ENCODE measurements at places on chromosomes 5 and 9. TPM values are rescaled to one million over a fixed set of nuclear protein-coding genes. Genes with fewer than 3 reads are reported as not detected.

The HSPB3 gene
- not detected for total RNA-seq

The ZNF462 gene
- total RNA-seq, result 0.35 TPM

The SPINK1 gene
- total RNA-seq, result not detected

The TMEM252 gene
- not detected for total RNA-seq

DNA sequence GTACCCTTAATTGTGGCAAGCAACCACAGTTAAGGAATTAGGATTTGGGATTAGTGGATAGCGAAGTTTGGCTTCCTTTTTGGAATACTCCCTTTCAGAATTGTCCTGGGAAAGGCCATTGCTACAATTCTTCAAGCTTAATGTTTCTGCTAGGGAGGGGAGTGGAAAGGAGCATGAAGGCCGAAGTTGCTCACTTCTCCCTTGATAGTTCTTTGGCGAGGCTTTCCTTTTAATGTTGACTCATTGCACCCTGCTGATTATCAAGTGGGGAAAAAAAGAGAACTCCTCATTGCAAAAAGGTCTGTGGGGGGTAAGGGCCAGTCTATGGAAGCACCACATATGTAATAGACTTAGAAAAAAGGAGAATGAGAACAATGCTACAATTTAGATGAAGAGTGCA, 30.7 kb downstream of the GRIN3A start:
- no peak overlapping the region for H3K4me3 ChIP-seq
- H3K27me3 ChIP-seq, result no peaks in the 10 kb centered on the region
- H3K4me1 ChIP-seq, result peaks cover 3% of the 10 kb centered on the region
- no peak overlapping the region for H3K27ac ChIP-seq
- no peak for DNase-seq
- H3K36me3 ChIP-seq, result no peaks in the 10 kb centered on the region

DNA sequence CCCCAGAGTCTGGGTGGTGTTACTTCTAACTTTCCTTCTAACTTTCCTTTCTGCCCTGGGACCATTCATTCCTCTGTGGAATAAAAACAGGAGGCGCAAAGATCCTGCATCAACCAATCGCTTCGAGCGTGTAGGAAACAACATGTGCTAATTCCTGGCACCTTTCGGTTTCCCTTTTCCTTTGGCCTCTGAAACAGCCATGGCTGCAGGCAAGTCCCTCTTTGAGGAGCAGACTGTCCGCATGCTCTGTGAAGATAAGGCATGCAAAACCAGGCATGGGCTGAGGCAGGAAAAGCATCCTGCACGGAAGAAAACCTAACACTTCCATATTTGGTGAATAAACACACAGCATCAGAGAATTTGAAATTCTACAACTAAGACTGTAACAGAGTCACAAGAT, 128.3 kb downstream of the HSD17B3 start:
- H3K4me1 ChIP-seq, result no peaks in the 10 kb centered on the region
- no peak for DNase-seq
- no peaks in the 10 kb centered on the region for H3K27me3 ChIP-seq
- no peak overlapping the region for H3K27ac ChIP-seq
- no peaks in the 10 kb centered on the region for H3K36me3 ChIP-seq

GRCh38 chr5:1152156-1152555, 40.3 kb upstream of the SLC12A7 start:
- H3K4me3 ChIP-seq, result no peak overlapping the region
- peak; percentile 42 for DNase-seq
- peaks cover 59% of the 10 kb centered on the region for H3K4me1 ChIP-seq
- peak overlapping the region; percentile 73 for H3K27ac ChIP-seq

GRCh38 chr9:71303351-71303750, 181.9 kb upstream of the TRPM3 start:
- H3K27me3 ChIP-seq, result peaks cover 2% of the 10 kb centered on the region
- no peak overlapping the region for H3K4me3 ChIP-seq
- no peaks in the 10 kb centered on the region for H3K36me3 ChIP-seq

- peaks cover 16% of the 10 kb centered on the region for H3K27me3 ChIP-seq
- H3K4me3 ChIP-seq, result no peak overlapping the region
- H3K36me3 ChIP-seq, result no peaks in the 10 kb centered on the region
- H3K4me1 ChIP-seq, result peaks cover 22% of the 10 kb centered on the region
These were observed 3.6 kb downstream of the FGF18 start for GRCh38 chr5:171422902-171423663.

DNA sequence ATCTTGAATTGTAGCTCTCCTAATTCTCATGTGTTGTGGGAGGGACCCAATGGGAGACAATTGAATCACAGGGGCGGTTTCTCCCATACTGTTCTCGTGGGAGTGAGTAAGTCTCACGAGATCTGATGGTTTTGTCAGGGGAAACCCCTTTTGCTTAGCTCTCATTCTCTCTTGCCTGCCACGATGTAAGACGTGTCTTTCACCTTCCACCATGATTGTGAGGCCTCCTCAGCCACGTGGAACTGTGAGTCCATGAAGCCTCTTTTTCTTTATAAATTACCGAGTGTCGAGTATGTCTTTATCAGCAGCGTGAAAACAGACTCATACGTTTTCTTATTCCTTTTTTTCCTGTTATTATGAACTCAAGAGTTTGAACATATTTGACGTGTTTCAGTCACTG, 39.1 kb downstream of the RETREG1 start:
- DNase-seq, result no peak
- H3K4me1 ChIP-seq, result no peaks in the 10 kb centered on the region
- no peaks in the 10 kb centered on the region for H3K36me3 ChIP-seq
- H3K4me3 ChIP-seq, result no peak overlapping the region
- no peaks in the 10 kb centered on the region for H3K27me3 ChIP-seq

DNA sequence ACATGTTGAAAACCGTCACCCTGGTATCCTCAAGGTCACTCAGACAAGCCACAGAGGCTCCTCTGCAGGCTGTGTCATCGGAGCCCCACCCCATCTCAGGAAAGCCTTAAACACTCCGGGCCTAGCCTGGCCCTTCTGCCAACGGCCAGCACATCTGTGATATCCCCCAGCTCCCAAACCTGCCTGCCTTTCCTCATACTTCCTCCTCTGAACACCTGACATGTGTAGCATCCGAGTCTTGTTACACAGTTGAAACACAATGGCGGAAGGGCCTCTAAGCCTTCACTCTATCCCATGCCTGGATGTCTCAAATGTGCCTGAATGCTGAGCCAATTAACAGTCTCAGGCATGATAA, 32.9 kb upstream of the TGFBR1 start:
- H3K27ac ChIP-seq, result no peak overlapping the region
- DNase-seq, result no peak
- no peak overlapping the region for H3K4me3 ChIP-seq
- no peaks in the 10 kb centered on the region for H3K36me3 ChIP-seq

Data from natural killer cell (primary cell).